Effector memory CD4-positive, alpha-beta T cell (primary cell): ENCODE measurements at places on chromosomes 3 and 15.
A peak's percentile ranks its signal among the peaks of the same experiment; 100 is the strongest.

- peak overlapping the region; percentile 78 for H3K27ac ChIP-seq
- peaks cover 30% of the 10 kb centered on the region for H3K4me1 ChIP-seq
- H3K27me3 ChIP-seq, result no peaks in the 10 kb centered on the region
- DNase-seq, result peak; percentile 11
These were observed 519 bp downstream of the ASB7 start for GRCh38 chr15:100602823-100603393.

DNA sequence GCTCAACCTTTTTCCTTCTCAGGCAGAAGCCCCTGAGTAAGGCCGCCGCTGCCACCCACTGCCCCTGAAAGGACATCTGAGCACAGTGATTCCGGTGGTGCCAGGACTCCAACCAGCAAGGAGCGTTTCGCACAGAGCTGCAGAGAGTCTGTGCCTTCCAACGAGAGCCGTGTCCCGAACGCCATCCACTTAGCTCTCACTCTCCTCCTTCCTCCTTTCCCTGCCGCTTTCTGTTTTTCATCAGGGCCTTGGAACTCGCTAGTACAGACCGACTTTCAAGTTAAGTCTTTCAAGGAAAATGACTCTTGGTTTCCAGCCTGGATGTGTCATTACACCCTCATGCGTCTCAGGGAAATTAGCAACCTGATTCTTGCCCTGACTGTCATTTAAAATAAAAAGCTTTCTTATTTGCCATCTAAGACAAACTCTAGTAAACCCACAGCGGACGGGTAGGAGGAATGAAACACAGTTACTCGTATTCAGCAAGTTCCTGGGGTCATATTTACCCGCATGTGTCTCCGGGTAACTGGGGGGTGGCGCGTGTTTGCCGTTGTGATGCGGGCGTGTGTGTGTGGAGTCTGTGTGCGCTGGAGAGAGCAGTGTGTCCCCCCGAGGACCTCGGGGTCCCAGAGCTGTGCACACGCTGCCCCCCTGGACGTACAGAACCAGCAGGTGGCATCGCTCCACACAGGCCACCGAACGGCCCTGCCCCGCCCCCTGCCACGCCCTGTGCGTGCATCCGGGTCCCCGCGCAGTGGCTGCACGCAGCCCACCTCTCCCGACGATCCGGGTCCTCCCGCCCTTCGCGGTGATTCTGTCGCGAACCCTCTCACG, 30.4 kb upstream of the ALDH1A3 start:
- H3K27ac ChIP-seq, result no peak overlapping the region
- H3K27me3 ChIP-seq, result peaks cover 3% of the 10 kb centered on the region
- no peak for DNase-seq
- H3K4me1 ChIP-seq, result no peaks in the 10 kb centered on the region

GRCh38 chr3:193909387-193909786, 226.6 kb upstream of the HES1 start:
- no peak for DNase-seq
- no peaks in the 10 kb centered on the region for H3K4me1 ChIP-seq

DNA sequence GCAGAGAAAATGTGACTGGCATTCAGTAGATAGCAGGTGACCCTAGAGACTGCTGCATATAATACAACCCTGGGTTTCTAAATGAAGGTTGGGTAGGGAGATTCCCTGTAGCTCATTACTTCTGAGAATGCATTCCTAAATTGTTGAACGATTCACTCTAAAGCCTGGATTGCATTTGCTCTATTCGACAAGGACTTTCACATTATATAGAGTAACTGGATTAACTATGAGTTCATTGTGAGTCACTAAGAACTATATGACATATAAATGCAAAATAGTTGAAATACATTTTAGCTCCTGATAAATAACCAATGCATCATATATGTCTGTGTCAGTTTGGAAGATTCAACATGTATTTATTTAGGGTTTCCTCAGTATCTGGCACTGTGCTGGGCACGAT, 294.7 kb upstream of the CCDC54 start:
- no peaks in the 10 kb centered on the region for H3K4me1 ChIP-seq
- DNase-seq, result no peak
- no peaks in the 10 kb centered on the region for H3K27me3 ChIP-seq
- no peaks in the 10 kb centered on the region for H3K36me3 ChIP-seq
- no peak overlapping the region for H3K27ac ChIP-seq

- no peaks in the 10 kb centered on the region for H3K4me1 ChIP-seq
- no peaks in the 10 kb centered on the region for H3K36me3 ChIP-seq
- DNase-seq, result no peak
- no peak overlapping the region for H3K27ac ChIP-seq
- H3K4me3 ChIP-seq, result no peak overlapping the region
- no peaks in the 10 kb centered on the region for H3K27me3 ChIP-seq
These were observed 116.0 kb upstream of the RBMS3 start for GRCh38 chr3:29164825-29165224.

GRCh38 chr3:17678116-17678741, 64.2 kb downstream of the TBC1D5 start:
- no peaks in the 10 kb centered on the region for H3K4me1 ChIP-seq
- no peaks in the 10 kb centered on the region for H3K27me3 ChIP-seq
- no peaks in the 10 kb centered on the region for H3K36me3 ChIP-seq
- H3K4me3 ChIP-seq, result no peak overlapping the region
- H3K27ac ChIP-seq, result no peak overlapping the region

- H3K4me3 ChIP-seq, result no peak overlapping the region
- no peaks in the 10 kb centered on the region for H3K4me1 ChIP-seq
- DNase-seq, result no peak
- no peak overlapping the region for H3K27ac ChIP-seq
These were observed 47.3 kb downstream of the IQSEC1 start for GRCh38 chr3:13025778-13026518.

DNA sequence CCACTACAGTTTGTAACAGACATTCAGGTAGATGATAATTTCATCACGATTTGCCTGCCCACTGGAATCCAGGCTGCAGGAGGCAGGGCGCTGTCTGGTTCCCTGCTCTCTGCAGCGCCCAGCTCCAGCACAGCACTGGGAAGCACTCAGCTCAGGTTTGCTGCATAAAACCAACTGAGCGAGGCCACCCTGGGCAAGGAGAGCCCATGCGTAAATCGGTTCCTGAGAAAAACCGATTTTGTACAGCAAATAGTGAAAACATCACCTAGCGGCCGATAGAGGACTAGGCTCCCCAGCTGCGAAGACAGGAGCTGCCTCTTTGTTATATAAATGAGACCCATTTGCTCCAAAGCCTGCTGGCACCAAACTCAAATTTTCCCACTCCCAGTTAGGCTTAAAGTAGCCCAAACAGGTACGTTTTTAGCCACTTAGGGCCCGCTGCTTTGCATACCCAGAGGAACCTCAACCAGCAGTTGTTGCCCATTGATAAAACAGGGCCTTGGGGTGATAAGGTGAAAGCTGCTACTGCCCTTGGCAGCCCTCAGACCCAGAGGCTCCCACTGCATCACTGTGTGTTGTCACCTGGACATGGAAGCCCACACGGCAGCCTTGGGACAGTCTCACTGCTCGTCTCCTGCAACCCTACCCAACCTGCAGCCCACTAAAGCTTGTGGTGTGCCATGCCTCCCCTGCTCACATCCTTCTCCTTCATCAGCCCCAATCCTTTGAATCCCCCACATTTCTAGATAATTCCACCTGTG, 47.5 kb downstream of the ALDH1L1 start:
- no peak overlapping the region for H3K4me3 ChIP-seq
- no peaks in the 10 kb centered on the region for H3K36me3 ChIP-seq
- no peak overlapping the region for H3K27ac ChIP-seq
- H3K27me3 ChIP-seq, result no peaks in the 10 kb centered on the region

GRCh38 chr15:90364251-90364650, 12.2 kb downstream of the ZNF774 start:
- H3K27ac ChIP-seq, result no peak overlapping the region
- H3K4me1 ChIP-seq, result no peaks in the 10 kb centered on the region
- H3K27me3 ChIP-seq, result no peaks in the 10 kb centered on the region
- H3K4me3 ChIP-seq, result no peak overlapping the region
- no peak for DNase-seq

DNA sequence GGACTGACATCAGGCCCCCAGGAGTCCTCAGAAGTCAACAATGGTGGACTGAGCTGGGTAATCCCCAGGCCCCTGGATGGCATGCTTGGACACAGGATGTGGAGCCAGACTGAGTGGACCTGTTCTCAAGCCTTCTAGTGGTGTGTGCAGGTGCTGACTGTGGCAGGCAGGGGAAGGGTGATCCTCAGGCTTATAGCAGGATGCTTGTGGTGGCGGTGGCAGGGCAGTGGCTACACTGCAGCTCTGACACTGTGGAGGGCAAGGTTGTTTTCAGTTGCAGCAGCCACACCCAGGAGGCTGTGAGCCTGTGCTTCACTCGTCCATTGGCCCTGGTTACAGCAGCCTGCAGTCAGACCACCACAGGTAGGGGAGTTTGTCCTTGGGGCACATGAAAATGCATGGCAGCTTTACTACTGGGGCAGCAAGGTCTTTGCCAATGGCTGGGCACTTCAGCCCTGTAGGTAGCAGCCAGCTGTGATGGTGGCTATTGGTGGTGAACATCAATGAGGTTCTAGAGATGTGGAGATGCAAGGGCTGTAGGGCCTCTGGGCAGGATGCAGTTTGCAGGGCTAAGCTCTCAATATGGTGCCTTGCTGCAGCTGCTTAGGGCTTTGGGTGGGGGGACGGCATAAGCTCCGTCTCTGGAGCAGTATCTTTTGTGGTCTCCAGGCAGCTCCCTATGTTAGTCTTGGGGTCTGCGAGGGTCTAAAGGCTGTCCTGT, 17.5 kb upstream of the MYO5A start:
- no peak overlapping the region for H3K27ac ChIP-seq
- H3K27me3 ChIP-seq, result no peaks in the 10 kb centered on the region
- H3K4me3 ChIP-seq, result no peak overlapping the region
- DNase-seq, result no peak

DNA sequence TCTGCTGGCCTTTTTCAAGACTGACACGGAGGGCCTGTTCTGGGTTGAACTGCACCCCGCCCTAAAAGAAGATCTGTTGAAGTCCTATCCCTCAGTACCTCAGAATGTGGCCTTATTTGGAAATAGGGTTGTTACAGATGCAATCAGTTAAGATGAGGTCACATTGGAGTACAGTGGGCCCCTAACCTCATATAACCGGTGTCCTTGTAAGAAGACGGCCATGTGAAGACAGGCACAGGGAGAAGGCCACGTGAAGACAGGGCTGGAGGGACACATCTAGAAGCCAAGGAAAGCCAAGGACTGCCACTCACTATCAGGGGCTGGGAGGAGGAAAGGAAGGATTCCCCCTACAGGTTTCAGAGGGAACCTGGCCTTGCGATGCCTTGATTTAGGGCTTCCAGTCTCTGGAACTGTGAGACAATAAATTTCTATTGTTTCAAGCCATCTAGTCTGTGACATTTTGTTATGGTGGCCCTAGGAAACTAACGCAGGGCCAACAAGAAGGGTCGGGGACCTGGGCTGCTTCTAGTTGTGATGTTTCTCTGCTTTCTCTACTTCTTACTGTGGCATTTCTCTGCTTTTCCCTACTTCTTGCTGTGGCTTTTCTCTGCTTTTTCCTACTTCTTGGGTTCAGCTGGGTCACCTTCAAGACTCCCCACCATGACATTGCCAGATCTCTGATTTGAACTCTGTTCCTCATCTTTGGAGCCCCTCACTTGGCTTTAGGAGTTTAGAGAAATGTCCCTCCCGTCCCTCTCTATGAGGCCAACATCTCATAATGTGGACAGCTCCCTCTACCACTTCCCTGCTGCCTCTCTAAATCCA, 4.8 kb upstream of the CCDC174 start:
- no peaks in the 10 kb centered on the region for H3K4me1 ChIP-seq
- DNase-seq, result no peak
- H3K36me3 ChIP-seq, result no peaks in the 10 kb centered on the region
- no peak overlapping the region for H3K4me3 ChIP-seq
- no peaks in the 10 kb centered on the region for H3K27me3 ChIP-seq

- H3K27ac ChIP-seq, result no peak within 1 kb of the TSS
- DNase-seq, result no peak
- H3K4me3 ChIP-seq, result no peak within 1 kb of the TSS
- no peaks in the 10 kb centered on the region for H3K27me3 ChIP-seq
- H3K36me3 ChIP-seq, result no peaks in the 10 kb centered on the region
These were observed at the start of gene MUC13 for GRCh38 chr3:124934577-124934976. MUC13 (minus strand) TSS chr3:124934751; CDS start chr3:124934712, 39 bp downstream.

GRCh38 chr3:25515171-25515570, 87.1 kb downstream of the RARB start:
- no peaks in the 10 kb centered on the region for H3K36me3 ChIP-seq
- H3K27ac ChIP-seq, result no peak overlapping the region
- H3K4me3 ChIP-seq, result no peak overlapping the region
- no peak for DNase-seq
- H3K4me1 ChIP-seq, result no peaks in the 10 kb centered on the region
- no peaks in the 10 kb centered on the region for H3K27me3 ChIP-seq

GRCh38 chr3:195249057-195249770, 21.7 kb downstream of the XXYLT1 start:
- no peak for DNase-seq
- peaks cover 6% of the 10 kb centered on the region for H3K4me1 ChIP-seq
- no peak overlapping the region for H3K4me3 ChIP-seq

DNA sequence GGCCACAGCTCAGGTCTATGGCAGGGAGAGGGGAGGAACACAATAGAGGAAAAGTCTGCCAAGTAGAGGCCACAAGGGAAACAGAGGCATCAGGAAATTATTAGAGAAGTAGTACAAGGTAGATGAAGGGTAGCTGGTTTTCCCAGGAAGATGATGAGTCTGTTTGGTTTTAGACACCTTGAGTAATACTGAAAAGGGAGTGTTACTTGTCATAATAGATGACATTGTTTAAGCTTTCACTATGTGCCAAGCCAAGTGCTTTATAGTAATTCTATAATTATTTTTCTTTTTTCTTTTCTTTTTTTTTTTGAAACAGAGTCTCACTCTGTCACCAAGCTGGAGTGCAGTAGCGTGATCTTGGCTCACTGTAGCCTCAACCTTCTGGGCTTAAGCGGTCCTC, 13.7 kb downstream of the PXK start:
- no peak for DNase-seq
- H3K4me3 ChIP-seq, result no peak overlapping the region
- H3K27ac ChIP-seq, result no peak overlapping the region
- H3K36me3 ChIP-seq, result no peaks in the 10 kb centered on the region
- no peaks in the 10 kb centered on the region for H3K27me3 ChIP-seq

DNA sequence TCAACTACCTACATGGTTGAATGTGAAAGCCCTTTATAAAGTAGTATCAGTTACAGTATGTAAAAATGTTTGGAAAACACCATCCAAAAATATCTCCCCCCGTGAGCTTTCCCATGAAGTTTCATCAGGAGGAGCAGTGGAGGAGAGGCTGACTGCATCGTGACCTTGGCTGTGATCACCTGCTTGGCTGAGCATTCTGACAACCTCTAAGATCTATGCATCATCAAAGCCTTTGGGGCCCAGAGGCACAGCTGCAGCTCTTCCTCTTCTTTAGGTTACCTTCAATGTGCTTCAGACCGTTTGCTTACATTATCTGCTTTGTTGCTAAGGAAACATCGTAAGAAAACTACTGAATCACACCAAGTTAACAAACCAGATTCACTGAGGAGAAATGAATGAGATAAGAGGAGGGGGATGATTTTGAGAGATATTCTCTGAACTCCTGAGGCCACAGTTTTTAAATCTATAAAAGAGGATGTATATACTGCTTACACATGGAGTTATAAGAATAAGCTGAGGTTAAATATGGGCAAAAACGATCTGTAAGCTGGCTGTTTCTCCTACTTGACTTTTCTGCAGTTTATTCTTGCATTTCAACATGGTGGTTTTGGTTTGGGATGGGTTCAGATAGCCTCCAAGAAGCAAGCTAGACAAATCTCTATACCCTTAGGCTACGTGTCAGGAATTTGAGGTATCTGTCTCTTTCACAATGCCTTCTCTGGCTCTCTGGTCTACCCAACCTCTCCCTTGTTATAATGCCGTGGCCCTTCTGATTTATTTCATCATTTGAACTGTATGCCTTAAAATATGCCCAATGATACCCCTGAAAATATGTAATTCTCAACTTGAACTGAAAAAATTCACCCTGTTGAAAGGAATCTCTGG, 4.0 kb downstream of the GCSAM start:
- DNase-seq, result peak; percentile 7
- H3K27ac ChIP-seq, result peak overlapping the region; percentile 80
- no peaks in the 10 kb centered on the region for H3K27me3 ChIP-seq
- peak overlapping the region; percentile 12 for H3K4me3 ChIP-seq
